ENCODE measurements at places on chromosomes 5 and 9.

DNA sequence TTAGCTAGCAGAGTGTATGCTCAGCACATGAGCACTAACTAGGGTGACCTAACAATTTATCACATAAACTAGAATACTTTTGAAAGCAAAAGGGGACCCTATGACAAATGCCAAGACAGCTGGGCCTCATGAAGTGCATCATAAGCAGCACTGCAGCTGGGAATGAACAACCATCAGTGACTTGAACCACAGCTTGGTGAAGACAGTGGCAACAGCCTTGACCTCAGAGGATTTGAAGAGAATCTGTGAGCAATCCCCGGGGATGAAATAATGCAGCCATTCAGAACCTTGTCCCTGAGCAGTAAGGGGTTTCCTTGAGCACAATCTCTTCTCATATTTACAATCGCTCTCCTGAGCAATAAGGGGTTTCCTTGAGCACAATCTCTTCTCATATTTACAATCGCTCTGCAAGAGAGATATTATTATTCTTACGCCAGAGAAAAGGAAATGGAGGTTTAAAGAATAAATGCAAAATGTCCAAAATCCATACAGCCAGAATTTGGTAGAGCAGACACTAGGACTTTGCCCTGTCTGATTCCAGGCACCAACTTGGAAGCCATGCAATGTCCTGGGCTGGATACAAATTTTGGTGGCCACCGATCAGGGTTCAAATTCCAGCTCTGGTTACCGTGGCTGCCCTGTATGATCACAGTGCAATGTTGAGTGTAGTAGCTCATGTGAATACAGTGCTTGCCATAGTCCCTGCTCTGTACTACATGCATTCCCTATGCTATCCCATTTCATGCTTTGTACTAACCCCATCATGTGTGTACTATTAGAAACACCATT is 846 bp upstream of the NSG2 start:
- DNase-seq = no peak

- no peak for DNase-seq
Observed at GRCh38 chr5:165642366-165642765, 2136.9 kb downstream of the MAT2B start.

DNA sequence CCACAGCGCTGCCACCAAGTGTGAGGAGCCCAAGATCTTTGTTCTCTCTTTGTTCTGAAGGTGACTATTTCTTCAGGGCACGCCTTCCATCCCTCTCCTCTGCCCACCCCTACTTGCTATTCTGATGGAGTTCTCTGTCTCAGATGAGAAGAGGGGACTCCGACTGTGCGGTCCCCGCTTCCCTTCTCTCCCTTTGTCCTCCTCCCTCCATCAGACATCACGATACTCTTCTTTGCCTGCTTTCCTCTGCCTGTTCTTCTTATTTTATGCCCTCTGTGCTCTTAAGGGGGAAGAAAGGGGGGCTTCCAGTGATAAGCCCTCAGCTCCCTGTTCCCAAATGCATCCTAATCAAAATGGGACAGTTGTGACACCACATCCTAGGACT is 307.8 kb downstream of the RAB3C start:
- DNase-seq = no peak

- DNase-seq = no peak
Observed at GRCh38 chr5:111117136-111117535, 25.0 kb downstream of the WDR36 start.

GRCh38 chr5:17061973-17062470 is 125.9 kb upstream of the MYO10 start:
- no peak for DNase-seq

DNA sequence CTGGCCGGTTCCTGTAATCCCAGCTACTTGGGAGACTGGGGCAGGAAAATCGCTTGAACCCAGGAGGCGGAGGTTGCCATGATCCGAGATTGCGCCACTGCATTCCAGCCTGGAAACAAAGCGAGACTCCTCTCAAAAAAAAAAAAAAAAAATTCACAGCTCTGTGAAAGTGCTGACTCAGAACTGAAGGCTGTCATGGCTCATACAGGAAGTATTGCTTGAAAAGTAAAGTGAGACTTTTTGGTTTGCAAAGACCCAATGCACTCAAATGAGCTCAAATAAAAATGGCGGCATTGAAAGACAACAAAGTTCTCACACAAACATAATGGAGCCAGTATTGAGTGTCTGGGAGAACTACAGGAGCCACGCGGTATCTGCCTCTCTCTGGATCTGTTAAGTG is 202.1 kb downstream of the FBXL7 start:
- DNase-seq = no peak

Data from PC-3 (cell line).